Activated naive CD4-positive, alpha-beta T cell treated with Interleukin-2 at 50 U/mL for 16 hours (primary cell): ENCODE measurements at places on chromosomes 11 and 22.

DNA sequence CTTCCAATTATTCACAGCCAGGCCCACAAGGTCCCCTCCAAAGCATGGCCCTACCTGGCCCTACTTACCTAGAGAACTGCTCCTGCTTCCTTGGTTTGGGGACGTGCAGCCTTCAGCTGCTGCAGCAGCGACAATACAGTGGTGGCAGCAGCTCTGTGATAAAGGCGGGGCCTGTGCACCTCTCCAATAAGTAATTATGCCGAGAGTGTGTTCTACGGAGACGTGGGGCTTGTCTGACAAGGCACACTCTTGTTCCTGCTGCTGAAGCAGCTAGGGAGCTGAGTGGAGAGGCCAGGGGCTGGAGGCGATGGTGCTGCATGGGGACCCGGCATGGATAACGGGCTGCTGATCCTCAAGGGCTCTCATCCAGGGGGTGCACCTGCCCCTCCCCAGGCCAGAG lies 98.0 kb upstream of the THY1 start:
- DNase-seq = no peak

DNA sequence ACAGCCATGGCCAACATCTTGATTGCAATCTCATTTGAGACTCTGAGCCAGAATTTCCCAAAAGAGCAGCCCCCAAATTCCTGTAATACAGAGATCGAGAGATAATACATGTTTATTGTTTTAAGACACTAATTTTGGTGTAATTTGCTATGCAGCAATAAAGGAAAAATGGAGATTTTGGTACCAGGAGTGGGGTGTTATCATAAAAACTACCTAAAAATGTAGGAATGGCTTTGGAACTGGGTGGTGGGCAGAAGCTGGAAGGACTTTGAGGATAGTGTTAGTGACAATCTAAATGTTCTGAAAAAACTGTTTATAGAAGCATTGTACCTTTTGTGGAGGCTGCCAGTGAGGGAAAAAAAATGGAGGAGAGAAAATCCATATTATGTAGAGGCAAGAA lies 32.4 kb downstream of the C11orf96 start:
- DNase-seq = no peak

DNA sequence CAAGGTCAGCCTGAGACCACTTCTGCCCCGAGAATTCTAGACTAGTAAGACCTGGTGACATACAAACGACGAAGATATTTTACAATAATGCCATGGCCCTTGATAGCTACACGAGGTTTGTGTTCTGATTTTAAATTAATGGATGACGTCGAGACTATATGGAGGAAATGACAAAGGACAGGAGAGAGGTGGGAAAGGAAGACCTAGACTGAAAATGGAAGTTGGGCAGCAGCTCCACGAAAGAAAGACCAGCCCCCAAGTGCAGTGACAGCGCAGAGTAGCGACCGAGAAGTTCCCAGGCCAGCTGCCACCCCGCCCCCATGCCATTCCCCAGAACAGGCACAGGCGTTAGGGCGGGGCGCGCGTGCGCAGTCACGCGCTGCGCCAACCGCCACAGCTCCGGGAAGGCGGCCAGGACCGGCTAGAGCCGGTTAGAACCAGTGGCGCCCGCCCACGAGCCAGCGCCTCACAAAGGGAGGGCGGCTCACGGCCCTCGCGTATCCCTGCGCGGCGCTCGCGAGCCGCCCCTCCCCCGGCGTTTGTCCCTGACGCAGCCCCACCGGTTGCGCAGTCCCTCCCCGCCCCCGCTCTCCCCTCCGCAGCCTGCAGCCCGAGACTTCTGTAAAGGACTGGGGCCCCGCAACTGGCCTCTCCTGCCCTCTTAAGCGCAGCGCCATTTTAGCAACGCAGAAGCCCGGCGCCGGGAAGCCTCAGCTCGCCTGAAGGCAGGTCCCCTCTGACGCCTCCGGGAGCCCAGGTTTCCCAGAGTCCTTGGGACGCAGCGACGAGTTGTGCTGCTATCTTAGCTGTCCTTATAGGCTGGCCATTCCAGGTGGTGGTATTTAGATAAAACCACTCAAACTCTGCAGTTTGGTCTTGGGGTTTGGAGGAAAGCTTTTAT lies 1.5 kb upstream of the MALAT1 start:
- peak; percentile 98 for DNase-seq

GRCh38 chr11:20474176-20474881 lies 86.8 kb downstream of the PRMT3 start:
- DNase-seq = no peak

GRCh38 chr11:116946414-116946813 lies 109.0 kb upstream of the APOA1 start:
- DNase-seq = no peak

GRCh38 chr11:86999859-87000753 lies 37.6 kb upstream of the TMEM135 start:
- no peak for DNase-seq

GRCh38 chr22:29073618-29074275 lies 912 bp downstream of the KREMEN1 start:
- DNase-seq = peak; percentile 23

GRCh38 chr22:30023099-30023660 lies 57.1 kb upstream of the HORMAD2 start:
- no peak for DNase-seq

- DNase-seq = no peak
Observed at GRCh38 chr11:114061048-114061680, 1.7 kb downstream of the ZBTB16 start.

DNA sequence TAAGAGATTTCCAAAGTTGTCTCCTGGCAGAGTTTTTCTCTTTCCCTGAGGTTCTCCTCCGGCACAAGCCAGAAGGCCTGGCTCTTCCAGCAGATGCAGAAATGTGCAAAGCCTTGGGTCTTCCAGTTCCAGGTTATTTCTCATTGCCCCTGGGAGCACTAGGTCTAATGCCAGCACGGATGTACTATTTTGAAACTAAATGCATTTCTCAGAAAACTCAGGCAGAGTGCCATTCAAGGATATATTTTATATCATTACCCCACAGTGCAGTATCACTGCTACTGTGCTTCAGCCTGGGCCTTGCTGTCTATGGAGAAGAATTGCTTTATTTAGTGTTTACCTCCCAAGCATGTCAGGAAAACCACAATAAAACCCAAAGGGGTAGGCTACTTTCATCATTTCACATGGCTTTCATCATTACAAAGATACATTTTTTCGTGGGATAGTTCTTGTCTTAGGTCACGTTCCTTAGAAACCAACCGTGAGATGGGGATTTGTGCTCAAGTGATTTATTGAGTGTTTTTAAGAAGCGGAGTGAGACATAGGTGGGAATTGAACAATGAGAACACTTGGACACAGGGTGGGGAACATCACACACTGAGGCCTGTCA lies 22.4 kb upstream of the FZD4 start:
- no peak for DNase-seq
